A549 treated with CpdA at 1 μM for 4 hours (cell line): ENCODE measurements at places on chromosomes 1 and 21. TPM values are rescaled to one million over a fixed set of nuclear protein-coding genes. Genes with fewer than 3 reads are reported as not detected.

Gene SEC16B
- 0.72 to 1.3 TPM (median 0.98 TPM) in 5 replicates for total RNA-seq

Gene PEF1
- total RNA-seq, result 41.1 to 50.3 TPM (median 47.8 TPM) in 5 replicates

Gene FCRL6
- total RNA-seq, result not detected in 5 replicates

Gene CHIA
- total RNA-seq, result not detected in 5 replicates

Gene USH2A
- total RNA-seq, result not detected in 5 replicates

Gene KPRP
- total RNA-seq, result not detected in 5 replicates

Gene RC3H1
- total RNA-seq, result 5.2 to 9.5 TPM (median 5.5 TPM) in 5 replicates

Gene CA6
- not detected in 5 replicates for total RNA-seq

Gene CFAP141
- total RNA-seq, result not detected in 5 replicates

Gene TNFSF4
- 0.03 to 0.08 TPM (median 0.06 TPM) in 4 of 5 replicates, not detected in the other for total RNA-seq

Gene CAPN9
- not detected in 5 replicates for total RNA-seq

Gene OR2T33
- total RNA-seq, result not detected in 5 replicates

Gene C1orf185
- not detected in 5 replicates for total RNA-seq

Gene TMEM81
- total RNA-seq, result 2.4 to 3.9 TPM (median 2.8 TPM) in 5 replicates

Gene VN1R5
- not detected in 5 replicates for total RNA-seq

Gene RGS5
- total RNA-seq, result 0.39 to 1.5 TPM (median 0.79 TPM) in 5 replicates

Gene WDR64
- not detected in 5 replicates for total RNA-seq

Gene GIPC2
- total RNA-seq, result 0.02 to 0.04 TPM in 2 of 5 replicates, not detected in the others

Gene ITGB2
- 0.66 to 1.3 TPM (median 0.76 TPM) in 5 replicates for total RNA-seq

Gene AADACL4
- total RNA-seq, result not detected in 5 replicates

Gene CFAP74
- 0.01 TPM in 1 of 5 replicates, not detected in the others for total RNA-seq

Gene CR2
- total RNA-seq, result 0.03 TPM in 1 of 5 replicates, not detected in the others

Gene CFHR3
- 0.09 to 0.23 TPM (median 0.13 TPM) in 4 of 5 replicates, not detected in the other for total RNA-seq

Gene FYB2
- not detected in 5 replicates for total RNA-seq

Gene SDC3
- 6.5 to 10.8 TPM (median 8.4 TPM) in 5 replicates for total RNA-seq

Gene MAP3K7CL
- 0.92 to 2.0 TPM (median 1.8 TPM) in 5 replicates for total RNA-seq

Gene S1PR1
- 0.06 to 0.08 TPM (median 0.06 TPM) in 3 of 5 replicates, not detected in the others for total RNA-seq

Gene NCAM2
- total RNA-seq, result not detected in 5 replicates

Gene FTCD
- total RNA-seq, result 0.05 TPM in 1 of 5 replicates, not detected in the others

Gene C21orf58
- 4.1 to 7.0 TPM (median 5.7 TPM) in 5 replicates for total RNA-seq

Gene APOBEC4
- not detected in 5 replicates for total RNA-seq

Gene TRIM58
- not detected in 5 replicates for total RNA-seq

Gene BARHL2
- not detected in 5 replicates for total RNA-seq

Gene FAM151A
- total RNA-seq, result not detected in 5 replicates

Gene GJA9
- 0.06 TPM in 1 of 5 replicates, not detected in the others for total RNA-seq

Gene OR2G6
- total RNA-seq, result not detected in 5 replicates

Gene PLA2G2A
- not detected in 5 replicates for total RNA-seq
